Esophagus squamous epithelium (tissue), 5 donors: ENCODE measurements at places on chromosomes 2 and 18.

- DNase-seq, result no peak
These were observed 80.7 kb upstream of the NABP1 start for GRCh38 chr2:191597186-191597751.

DNA sequence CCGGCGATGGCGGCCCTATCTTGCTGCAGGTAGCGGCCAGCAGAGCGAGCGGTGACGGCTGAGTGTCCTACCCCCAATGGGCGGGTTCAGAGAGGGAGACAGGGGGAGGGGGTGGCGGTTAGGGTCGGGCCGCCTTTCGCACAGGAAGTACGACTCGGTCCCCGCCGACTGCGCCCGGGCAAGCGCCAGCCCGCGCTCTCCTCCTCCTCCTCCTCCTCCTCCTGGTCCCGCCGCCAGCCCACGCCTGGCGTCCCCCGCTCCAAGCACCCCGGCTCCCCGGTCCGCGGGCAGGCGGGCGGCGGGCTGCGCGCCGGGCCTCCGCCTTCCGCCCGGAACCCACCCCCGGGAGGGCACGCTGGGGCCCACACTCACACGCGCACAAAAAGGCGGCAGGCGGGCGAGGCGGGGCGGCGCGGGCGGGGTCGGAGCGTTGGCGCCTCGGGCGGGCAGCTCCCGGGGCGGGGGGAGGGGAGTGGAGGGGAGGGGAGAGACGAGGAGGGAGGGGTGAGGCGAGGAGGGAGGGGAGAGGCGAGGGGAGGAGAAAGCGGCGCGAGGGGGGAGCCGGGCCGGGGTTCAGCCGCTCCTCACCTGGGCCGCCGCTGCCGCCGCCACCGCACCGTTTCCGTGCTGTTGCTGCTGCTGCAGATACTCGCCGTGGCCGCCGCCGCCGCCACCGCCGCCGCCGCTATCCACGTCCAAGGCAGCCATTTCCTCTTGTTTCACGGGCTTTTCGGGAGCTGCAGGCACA, 1.2 kb downstream of the SP3 start:
- peak; percentile 70 for DNase-seq

DNA sequence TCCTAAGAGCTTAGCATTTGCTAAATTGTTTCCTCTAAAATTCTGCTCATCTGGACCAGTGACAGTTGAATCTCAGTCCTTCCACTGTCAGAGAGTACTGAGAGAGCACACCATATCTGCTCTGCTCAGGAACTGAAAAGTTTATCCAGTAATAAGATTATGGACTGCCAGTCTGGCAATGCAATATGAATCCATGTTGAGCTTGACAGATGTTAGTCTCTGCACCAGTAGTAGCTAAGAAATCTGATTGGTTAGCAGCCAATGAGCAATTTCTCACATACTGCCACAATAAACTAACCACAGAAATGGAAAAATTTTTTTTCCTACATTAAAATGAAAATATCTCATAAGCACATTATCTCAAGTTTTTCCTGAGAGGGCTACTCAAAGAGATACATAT, 2.3 kb downstream of the PRKD3 start:
- no peak for DNase-seq

GRCh38 chr18:56563568-56563967, 74.8 kb downstream of the TXNL1 start:
- no peak for DNase-seq

DNA sequence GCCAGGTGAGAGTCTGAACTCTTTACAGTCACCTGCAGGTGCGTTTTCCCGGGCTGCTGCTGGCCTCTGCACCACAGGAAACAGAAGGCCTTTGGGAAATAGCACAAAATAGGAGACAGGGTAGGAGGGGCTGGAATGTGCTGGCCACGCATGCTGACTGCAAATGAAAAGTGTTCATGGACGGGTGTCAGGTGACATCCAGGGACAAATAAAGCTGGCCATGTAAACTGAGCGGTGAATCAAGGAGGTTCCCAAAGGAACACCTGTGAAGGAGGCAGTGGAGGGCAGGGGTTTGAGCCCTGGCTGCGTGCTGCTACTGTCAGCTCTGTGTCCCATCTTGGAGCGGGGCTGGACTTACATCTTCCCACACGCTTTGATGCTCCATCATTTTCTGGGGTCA, 42.4 kb upstream of the GBX2 start:
- DNase-seq, result no peak

DNA sequence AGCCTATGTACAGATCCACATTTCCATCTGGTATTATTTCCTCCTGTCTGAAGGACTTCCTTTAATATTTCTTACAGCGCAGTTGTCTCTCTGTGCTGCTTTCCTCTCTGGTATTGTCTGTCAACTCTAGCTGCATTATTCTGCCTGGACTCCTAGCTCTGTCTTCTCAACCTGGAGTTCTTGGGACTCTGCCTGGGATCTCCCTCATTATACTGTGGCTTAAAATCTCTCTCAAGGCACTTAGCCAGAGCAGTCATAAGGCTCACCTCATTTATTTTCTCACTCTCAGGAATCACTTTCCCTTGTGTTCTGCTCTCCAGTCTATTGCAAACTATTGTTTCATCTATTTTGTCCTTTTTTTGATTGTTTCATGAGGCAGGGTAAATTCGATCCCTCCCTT, 850.4 kb downstream of the ERBB4 start:
- DNase-seq, result no peak

DNA sequence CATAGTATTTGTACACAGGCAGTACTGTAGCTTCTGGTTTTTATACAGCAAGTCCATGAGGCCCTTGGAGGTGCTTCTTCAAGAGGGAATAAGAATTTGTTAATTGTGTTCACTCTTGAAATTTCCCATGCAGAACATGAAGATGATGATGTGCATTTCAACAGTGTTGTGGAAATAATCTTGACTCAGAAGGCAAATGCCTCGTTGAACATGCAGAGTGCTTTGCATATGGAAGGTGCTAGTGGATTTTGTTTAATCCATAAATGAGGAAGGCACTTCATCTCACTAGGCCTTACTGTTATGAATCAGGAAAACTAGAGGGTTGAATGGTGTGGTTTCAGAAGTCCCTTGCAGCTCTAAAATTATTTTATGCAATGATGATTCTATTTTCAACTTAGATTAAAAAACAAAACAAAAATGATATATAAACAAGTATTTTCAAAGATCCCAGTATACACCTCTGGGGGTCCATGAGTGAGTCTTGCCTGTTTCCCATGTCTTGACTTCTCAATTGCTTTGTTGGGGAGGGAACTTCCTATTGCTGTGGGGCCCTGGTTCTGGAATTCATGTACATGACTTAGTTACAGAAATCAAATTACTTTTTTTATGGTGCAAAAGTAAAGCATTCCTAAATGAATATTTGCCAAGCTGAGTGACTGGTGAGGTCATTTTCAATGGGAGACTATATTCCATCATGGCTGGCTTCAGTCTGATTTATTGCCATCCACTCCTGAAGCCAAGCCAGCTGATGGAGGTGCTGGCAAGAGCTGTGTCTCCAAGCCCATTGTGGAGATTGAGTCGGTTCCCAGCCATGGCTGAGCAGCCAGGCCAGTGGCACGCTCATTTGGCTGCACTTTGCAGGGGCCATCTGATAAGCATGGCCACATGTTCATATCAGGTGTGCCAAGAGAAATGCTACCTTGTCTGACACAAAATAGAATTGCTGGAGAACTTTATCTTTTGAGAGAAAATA, 56.5 kb downstream of the MGAT5 start:
- no peak for DNase-seq

- no peak for DNase-seq
These were observed 30.7 kb upstream of the ERCC3 start for GRCh38 chr2:127324635-127325034.

DNA sequence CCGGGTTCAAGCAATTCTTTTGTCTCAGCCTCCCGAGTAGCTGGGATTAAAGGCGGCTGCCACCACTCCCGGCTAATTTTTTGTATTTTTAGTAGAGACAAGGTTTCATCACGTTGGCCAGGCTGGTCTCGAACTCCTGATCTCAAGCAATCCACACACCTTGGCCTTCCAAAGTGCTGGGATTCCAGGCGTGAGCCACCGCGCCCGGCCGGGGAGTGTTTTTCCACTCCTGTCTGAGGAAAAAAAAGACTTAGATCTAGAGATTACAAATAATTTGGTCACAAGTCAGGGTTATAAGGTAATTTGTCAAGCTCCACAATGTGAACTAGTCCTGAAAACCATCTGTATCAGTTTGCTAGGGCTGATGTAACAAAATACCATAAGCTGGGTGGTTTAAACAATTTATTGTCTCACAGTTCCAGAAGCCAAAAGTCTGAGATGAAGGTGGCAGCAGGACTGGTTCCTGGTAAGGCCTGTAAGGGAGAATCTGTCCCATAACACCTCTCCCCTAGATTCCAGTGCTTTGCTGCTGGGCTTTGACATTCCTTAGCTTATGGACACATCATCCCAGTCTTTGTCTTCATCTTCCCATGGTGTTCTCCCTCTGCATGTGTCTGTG, 40.7 kb upstream of the SP3 start:
- DNase-seq, result no peak

- DNase-seq, result no peak
These were observed 49.4 kb downstream of the TWIST2 start for GRCh38 chr2:238897122-238897880.

DNA sequence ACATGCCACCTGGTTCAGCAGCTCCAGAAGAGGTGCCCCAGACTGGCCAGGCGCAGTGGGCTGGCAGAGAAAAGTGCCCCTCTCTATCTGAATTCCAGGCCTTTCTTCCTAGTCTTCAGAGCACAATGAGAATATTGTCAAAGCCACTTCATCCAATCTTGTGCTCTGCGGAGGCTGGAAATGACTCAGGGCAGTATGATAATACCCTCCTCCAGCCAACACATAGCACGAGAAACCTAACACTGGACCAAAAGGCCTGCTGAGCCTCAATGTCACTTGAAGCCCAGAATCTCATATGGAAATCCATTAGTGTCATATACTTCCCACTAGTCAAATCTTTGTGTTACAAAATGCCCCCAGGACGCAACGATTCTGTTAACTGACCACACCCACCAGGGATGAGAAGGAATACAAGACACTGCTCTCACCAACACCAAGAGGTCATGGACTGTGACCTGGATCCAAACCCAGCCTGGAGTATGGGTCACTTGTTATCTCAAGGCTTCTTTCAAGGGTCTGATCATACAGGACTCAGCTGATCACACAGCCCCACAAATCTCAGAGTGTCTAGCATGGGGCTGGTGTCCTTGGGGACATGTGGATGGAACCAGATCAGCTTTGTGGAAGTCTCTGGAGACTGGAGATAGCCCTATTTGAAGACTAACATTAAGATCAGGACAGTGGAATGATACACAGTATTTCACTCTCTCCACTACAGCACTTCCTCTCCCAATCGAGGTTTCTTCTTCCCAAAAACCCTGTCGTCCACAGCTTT, 10.1 kb downstream of the KIF3C start:
- no peak for DNase-seq

GRCh38 chr18:62106271-62106670, 80.6 kb downstream of the PIGN start:
- no peak for DNase-seq

GRCh38 chr18:3652380-3653262, 202.6 kb downstream of the TGIF1 start:
- no peak for DNase-seq

DNA sequence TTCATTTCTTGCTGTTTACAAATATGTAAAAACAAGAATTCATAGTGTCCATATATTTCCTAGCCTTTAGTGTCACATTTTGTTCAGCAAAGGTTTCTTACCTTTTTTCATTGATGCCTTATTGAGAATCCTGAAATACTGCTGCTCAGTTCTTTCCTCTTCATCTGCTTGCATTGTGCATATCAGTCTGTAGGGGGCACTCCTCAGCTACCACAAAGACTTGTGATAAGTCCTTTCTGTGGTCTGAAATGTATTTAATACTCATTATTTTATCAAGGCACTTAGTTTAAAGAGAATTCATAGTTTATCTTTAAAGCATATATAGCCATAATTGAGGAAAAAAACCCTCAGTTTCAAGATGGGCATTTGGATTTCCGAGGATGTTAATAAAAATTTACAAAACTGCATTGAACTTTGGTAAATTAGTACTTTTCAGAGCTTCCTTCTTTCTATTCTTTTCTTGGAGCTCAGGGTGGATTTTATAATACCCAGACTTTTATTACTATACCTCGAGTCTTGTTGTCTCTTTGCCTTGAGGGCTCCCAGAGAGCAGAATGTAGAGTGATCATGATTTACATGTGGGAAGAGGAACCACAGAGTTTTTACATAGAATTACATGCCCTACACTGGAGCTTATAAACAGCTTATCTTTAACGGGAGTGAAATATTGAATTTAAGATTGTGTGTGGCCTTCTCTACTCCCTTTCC, 570.1 kb downstream of the PLCL1 start:
- DNase-seq, result no peak

DNA sequence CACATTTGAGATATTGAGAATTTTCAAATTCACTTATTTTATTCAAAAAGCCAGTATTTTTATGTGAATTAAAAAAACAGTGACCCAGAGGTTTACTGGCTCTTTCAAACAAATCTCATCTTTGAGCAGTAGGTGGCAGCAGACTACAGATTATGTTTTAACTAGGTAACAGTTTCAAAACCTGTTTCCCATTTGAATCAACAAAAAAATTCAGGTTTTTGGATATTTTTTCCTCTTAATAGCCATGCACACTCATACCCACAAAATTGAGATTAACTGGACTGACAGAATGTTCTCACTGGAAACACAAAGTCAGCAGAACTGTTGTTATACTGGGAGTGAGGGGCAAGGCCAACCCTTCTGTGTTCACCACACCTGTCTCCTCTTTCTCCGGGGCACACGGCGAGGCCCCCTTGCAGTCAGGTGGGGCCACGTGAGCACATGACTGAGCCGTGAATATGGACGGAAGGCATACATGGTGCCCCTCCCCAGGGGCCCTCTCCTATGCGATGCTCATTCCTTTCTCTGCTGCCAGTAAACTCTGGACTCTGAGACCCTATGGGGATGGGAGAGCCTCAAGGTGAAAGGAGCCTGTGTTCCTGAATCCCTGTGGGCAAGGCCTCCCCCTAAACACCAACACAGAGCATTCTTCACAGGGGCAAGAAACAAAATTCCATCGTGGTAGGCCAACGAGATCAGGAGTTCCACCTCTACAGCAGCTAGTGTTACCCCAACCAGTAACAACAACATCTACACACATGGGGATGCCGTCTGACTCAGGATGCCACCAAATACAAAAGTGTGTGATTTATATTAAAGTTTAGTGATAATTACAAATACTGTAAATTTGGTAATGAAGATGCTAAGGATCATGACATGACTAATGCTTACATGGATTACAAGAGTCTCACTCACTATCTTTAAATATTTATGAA, 80.4 kb downstream of the LPIN2 start:
- DNase-seq, result no peak

- DNase-seq, result no peak
These were observed 114.4 kb downstream of the CAPN13 start for GRCh38 chr2:30692829-30693275.

- no peak for DNase-seq
These were observed 146.1 kb upstream of the DLX2 start for GRCh38 chr2:172248785-172249187.

GRCh38 chr18:66316701-66317100, 287.2 kb downstream of the CDH19 start:
- no peak for DNase-seq

- DNase-seq, result no peak
These were observed at the start of gene MCFD2 for GRCh38 chr2:46915281-46915810. Gene MCFD2 (minus strand): TSS chr2:46915806. CDS start chr2:46909171, 6,635 bp downstream.
